ENCODE measurements at places on chromosomes 7 and 10.

GRCh38 chr10:62817766-62818425 lies 1.7 kb upstream of the EGR2 start:
- DNase-seq = peak; percentile 87

- DNase-seq = no peak
Measured at GRCh38 chr10:11884706-11885423, 61.7 kb downstream of the PROSER2 start.

DNA sequence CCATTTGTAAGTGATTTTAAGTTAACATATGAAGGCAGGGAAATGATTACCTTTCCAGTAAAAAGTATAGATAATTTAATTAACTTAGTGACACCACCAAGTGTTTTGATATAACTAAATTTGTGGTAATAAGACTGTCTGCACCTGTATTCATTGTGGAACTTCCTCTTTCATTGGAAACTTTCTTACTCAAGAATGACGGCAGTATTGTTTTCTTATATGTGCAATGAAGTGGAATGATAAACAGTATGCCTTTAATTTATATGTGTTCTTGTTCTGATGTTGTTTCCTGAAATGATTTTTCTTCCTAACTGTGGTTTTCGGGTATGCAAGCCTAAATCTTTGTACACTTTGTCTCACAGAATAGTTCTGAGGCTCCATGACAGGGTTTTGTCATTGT lies 46.4 kb downstream of the CASD1 start:
- DNase-seq = no peak

GRCh38 chr7:6350433-6351058 lies 78.1 kb upstream of the CYTH3 start:
- DNase-seq = peak; percentile 94

GRCh38 chr7:98500764-98501163 lies 99.9 kb upstream of the BAIAP2L1 start:
- no peak for DNase-seq

DNA sequence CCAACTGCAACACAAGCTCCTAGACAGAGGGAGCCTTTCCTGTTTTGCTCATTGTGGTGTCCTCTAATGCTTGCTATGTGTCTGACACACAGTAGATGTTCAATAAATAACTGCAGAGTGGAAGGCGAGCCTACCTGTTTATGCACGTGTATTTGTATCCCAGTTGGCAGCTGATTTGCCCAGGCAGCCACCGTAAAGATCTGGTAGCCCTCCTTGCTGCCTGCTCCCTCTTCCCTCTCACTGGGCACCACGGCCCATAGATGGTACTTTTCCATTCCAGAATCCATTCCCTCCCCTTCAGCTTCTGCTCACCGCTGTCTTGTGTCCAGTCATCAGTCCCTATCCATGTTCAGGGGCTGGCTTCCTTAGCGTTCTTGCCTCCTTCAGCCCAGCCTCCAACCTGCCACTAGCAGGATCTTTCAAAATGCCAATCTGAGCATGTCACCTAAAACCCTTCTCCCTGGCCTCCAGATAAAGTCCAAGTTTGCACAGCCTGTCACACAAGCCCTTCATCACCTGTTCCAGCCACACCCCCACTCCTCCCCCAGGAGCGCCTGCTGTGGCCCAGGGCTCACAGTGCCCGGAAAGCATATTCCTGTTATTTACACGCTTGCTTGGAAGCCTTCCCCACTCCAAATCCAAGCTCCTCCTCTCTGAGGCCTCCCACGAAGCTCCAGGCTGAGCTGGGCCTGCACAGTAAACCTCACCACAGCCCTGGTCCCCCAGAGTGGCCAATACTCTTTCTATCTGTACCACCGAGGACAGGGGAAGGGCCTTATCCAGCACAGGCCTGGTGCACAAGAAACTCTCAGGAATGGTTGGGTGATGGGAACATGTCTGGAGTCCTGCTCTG lies 21.0 kb downstream of the ZCCHC24 start:
- no peak for DNase-seq

GRCh38 chr7:139687211-139687954 lies 90.4 kb downstream of the HIPK2 start:
- DNase-seq = no peak

DNA sequence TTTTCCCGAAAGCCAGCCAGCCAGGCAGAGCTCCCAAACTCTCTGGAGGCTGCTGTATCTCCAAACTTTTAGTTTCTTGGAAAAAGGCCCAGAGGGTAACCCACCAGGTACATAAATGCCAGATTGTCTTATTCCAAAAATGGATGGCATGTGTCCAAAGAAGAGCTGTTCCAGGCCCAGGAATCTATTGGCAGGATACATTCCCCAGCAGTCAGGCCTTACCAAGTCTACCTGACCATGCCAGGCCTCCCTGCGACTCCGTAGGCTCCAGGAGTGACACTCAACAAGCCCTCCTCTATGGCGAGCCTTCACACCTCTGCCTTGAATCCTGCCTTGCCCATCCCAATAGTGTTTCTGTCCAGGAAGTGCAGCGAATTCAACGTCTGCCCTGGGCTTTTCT lies 95.6 kb downstream of the GRB10 start:
- no peak for DNase-seq

- no peak for DNase-seq
Measured at GRCh38 chr7:44617225-44617890, 10.9 kb downstream of the OGDH start.

DNA sequence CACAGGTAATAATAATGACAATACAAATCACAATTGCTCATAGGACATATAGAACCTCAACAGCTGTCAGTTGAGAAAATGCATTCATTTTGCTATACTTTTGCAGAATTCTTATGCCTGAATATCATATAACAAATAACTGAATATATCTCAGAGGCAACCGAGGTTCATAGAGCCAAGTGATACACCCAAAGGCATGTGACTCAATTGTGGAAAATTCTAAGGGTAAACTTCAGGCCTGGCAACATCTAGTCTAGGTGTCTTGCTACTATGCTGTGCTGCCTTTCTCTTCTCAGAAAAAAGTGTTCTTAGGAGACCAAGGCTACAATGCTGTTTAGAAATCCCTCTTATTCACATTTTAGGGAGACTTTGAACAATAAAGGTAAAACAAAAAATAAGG lies 270.7 kb downstream of the BAMBI start:
- no peak for DNase-seq

DNA sequence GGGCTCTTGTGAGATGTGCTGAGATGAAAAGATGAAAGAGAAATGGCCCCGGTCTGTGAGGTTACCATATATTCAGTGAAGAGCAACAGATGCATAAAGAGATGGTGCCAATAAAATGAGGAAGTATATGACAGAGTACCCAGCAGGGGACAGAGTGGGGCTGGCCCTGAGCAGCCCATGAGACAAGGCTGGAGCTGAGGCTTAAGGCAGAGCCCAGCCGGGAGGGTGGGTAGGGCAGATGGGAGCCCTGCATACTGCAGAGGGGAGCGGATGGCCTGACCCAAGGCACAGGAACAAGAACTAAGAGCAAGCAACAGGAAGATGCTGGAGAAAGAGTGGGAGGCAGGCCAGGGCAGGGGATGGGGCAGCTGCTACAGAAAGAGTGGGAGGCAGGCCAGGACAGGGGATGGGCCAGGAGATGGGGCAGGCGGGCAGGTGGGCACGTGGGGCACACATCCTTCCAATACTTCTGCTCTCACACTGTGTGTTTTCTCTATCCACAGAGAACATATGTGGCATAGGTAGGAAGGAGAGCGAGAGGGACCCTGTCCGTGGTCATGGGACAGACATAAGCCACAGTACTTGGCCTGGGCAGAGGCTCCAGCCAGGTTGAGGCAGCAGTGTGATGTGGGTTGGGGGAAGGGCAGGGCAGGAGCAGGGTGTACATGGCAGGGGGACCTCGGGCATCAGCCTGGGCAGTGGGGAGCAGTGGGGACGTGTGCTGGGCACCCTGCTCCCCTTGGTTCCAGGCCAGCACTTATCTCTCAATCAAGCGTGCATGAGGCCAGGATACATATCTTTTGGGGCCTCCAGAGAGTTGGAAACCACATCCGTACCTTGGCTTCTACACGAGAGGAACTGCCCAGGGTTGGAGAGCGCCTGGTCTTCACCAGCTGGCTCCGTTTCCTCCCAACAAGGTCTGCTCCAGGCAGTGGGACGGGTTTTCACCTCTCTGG lies 91.6 kb upstream of the IKZF1 start:
- peak; percentile 99 for DNase-seq

DNA sequence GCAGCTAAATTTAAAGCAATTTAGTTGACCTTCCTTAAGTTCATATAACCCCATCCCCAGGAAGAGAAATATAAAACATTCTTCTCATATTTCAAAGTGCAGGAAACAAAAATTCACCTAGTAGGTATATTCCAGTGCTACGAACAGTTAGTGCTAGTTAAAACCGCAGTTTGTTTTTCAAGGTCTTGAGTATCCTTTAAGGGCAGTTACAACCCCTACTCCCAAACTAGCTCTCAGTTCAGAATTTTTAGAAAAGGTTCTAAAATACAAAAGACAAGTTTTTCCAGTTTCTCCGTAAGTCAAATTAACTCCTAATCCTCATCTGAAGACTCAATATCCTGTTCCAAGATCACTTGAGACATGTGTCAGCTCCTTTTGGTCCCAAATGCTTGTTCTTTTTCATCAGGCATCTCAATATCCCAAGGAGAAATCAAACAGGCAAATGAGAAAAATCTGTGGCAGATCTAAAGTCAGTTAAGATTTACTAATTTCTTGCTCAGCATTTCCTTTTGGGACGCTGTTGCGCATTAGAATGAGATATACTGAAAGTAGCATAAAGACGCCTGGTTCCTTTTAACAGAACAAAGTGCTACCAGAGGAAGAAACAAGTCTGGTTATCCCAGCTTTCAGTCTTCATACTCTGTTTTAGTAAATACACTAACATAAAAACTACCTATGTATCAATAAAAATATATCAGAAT lies 51.8 kb downstream of the ARHGAP12 start:
- no peak for DNase-seq

DNA sequence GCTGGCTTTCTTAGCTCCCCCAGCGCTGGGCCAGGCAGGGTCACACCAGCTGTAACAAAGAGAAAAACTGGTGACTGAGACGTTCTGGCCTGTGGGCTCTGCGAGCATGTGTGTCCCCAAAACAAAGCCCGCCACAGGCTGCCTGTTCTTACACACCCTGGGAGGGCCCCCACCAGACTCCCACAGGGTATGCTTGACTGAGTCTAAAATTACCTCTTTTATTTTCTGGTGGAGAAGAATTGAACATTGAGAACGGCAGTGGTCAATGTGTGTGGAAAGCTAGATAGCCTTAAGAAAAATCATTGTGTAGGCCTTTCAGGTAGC lies 808 bp downstream of the C10orf71 start:
- DNase-seq = no peak

DNA sequence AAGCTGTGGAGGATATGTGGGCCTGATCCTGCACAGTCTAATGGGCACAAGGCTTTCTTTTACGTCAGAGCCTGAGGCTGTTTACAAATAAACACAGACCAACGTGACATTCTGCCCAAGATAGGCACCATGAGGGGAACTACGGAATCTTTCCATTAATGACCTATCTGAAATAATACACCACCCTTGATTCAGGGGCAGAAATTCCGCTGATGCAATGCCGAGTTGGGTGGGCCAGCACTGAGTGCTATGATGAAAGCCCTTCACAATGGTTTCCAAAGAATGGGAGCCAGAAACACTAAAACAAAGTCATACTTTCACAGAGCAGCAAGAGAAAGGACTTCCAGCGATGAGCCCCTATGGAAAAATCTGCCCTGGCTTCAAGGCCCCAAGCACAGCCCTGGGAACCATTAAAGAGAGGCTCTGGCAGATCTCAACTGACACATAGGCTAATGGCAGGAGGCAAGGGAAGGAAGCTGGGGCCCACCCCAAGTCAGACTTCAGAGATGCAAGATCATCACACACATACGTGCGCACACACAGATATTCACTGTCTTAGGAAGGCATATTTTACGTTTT lies 72.2 kb upstream of the DLX6 start:
- DNase-seq = no peak

DNA sequence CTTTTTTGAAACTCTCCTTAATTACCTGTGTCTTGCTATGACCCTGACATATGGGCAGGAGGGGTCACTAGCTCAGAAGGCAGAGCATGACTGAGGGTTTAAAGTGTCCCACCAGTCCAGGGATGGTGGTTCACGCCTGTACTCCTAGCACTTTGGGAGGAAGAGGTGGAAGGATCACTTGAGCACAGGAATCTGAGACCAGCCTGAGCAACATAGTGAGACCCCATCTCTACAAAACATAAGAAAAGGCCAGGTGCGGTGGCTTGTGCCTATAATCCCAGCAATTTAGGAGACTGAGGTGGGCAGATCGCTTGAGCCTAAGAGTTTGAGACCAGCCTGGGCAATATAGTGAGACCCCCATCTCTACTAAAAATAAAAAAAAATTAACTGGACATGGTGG lies 133.8 kb downstream of the TMEM178B start:
- no peak for DNase-seq
